Transverse colon (tissue), 4 donors: ENCODE measurements at places on chromosomes 13 and 19.
A peak's percentile ranks its signal among the peaks of the same experiment; 100 is the strongest.

DNA sequence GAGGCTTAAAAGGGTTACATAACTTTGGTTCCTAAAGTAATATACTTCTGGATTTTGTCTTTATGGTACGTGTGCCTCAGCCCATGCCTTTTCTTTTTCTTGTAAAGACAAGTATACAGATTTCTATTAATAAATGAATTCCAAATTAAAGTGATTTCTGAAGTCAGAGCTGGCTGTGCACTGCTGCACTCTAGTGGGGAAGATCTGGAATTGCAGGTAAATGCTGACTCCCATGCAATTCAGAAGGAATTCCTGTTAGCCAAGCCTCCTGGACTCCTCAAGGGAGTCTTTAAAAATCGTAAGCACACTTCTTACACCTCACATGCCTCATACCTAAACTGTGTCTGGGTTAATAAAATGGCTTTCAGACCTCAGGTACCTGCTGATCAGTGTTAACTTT lies 118.4 kb upstream of the SLC7A1 start:
- DNase-seq: no peak

- DNase-seq: no peak
Measured at GRCh38 chr13:26881154-26881553, 120.6 kb upstream of the GPR12 start.

DNA sequence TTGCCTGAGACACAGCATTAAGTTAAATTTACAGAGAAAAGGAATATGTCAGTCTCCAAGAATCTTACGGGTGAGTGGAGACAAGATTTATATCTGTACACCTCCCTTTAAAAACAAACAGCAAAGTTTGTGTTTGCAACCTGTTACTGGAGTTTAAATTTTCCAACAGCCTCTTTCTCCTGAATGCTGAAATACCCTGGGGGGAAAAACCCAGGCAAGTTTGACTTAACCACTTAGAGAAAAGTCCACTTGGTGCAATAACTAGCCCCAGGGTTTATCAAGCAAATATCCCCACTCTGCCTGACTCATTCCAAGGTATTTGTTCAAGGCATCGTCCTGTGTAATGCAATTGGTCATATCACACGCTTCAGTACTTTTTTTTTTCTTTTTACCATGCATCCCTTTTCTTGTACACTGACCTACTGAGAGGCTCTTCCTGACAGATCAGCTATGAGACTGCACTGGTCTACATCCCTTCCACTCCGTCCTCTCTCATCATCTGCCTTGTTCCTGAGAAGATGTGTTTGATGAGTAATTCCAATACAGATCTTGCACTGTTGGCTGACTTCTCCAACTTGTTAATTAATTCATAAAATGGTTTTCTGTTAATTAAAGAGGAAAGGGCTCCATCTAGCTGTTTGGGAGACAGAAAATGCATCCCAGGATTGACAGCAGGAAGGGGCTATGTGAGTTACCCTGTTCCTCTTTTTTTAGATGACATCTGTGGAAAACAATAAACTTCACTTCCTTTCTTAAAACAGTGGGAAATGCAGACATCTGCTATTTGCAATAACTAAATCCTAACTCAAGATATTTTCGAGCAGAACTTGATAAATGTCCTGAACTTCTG lies 212.5 kb upstream of the IRS2 start:
- no peak for DNase-seq

- DNase-seq: no peak
Measured at GRCh38 chr13:106858903-106859532, 291.1 kb upstream of the ARGLU1 start.

DNA sequence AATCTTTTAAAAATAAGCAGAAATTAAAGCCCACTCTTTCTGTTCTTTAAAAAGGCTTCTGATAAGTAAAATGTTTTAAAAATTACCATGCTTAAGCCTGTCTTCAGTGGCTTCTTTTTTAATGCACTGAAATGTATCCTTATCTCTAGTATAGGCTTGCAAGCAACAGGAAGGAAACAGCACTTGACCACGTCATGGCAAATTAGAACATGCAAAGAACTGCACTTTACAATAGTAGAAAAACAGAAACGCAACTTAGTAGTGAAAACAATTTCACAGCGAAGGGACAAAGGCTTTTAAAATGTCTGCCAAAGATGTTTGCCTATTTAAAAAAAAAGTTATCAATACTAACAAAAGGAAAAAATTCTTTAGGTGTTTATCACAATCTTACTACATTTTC lies 36.3 kb downstream of the ELF1 start:
- peak; percentile 41 for DNase-seq

DNA sequence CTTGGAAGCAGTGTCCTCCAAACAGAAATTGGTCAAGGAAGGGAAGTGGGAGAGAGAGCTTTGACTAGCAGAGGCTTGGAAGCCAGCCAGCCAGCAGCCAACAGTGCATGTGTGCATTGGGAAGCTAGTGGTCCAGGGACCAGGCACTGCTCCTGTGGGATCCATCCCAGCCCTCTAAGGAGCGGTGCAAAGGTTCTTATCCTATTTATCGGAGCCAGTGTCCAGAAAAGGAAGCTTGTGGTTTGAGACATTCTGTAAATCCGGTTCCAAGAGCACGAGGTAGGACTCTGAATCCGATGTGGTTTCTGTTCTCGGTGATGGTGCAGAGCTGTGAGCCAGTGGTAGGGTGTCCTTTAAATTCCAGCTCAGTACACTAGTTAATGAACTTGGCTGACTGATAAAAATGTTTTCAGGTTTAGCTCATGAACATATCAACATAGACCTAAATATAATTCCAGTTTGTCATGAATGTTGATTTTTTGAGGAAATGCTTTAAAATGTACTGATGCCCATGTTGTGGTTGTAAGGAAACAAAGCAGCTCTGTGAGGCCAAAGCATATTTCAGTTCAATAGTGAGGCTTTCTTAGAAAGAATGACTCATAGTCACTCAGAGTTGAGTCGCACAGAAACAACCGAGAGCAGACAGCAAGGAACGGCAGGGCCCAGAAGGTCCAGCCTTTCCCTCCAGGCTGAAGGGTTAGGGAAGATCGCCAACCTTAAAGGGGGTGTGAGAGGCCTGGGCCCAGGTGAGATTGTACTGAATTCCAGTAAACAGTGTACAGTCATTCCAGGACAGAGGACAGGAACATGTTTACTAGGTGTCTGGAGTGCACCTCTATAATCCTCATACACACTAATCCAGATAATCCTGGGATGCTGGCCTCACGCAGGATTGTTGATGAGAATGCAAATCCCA lies 21.5 kb upstream of the GARRE1 start:
- DNase-seq: no peak

DNA sequence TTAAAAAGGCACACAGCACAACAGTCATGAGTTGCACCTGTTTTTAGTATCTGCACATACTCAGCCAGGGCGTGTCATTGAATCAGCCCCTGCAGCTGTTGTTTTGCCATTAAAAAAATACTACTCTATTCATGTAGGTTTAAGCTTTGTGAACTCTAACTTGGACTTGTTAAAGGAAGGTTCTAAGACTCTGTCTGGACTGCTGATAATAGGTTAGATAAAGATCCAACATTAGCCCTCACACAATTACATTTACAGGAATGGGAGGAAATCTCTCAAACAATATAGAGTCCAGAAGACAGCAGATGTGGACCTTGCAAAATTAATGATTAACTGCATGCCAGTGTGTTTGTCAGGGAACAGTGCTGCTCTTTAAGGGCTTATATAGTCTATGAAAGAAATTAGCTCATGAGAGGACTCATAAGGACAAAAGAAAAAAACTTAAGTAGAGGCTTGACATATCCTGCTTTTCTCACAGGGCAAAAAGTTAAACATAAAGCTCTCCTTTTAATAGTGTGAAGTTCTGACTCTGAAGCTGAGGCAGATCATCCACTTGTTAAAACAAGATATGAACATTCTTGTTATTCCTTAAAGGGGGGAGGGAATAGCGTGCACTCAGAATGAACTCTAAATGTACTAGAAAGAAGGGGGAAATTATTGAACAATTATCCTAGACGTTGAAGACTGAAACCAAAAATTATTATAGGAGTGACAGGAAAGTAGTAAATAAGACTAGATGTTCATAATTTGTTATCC lies 243.6 kb downstream of the NDFIP2 start:
- peak; percentile 32 for DNase-seq

GRCh38 chr13:100179276-100179675 lies 90.4 kb downstream of the PCCA start:
- no peak for DNase-seq

DNA sequence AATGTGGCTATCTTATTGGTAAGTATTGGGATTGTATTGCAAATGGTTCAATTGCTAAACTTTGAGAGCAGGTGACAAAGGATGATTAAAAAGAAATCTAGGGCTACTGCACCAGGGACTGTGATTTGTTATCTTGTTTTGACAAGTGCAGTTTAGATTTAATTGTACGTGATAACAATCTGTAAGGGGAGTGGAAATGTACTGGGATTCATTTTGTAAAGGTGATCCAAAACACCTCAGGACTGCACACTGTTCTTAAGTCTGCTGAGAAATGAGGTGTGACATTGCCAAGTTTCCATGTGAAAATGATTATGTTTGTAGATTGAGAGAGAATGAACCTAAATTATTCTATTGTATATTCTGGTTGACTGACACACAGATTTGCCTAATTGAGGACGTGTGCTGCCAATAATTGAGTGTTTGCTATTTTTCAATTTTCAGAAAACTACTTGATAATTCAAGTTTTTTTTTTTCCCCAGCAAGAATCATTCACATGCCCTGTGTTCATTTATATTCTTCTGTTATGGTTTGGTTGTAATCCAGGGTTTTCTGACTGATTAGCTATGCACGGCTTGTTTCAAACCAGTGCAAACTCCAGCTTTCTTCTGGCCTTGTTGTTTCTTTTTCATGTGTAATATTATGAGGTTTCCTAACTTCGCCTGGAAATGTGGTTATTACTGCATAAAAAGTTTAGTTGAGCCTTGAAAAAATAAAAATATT lies 308.0 kb downstream of the OLFM4 start:
- no peak for DNase-seq
